ENCODE measurements at places on chromosomes 5 and 9.

DNA sequence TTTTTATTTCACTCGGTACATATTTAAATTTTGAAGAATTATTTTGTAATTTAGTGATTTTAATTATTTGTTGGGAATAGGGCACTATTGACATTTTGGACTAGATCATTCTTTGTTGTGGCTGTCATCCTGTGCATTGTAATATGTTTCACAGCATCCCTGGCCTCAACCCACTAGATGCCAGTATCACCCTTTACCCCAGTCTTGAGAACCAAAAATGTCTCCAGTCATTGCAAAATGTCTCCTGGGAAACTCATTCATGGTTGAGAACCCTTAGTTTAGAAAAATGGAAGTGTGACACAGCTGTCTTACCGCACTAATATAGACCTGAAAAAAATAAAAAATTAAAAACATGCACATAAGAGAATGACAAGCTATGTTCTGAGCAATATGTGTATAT lies 88.4 kb upstream of the CCDC152 start:
- no peak for DNase-seq

GRCh38 chr5:167899490-167900070 lies 391.9 kb upstream of the WWC1 start:
- no peak for DNase-seq

DNA sequence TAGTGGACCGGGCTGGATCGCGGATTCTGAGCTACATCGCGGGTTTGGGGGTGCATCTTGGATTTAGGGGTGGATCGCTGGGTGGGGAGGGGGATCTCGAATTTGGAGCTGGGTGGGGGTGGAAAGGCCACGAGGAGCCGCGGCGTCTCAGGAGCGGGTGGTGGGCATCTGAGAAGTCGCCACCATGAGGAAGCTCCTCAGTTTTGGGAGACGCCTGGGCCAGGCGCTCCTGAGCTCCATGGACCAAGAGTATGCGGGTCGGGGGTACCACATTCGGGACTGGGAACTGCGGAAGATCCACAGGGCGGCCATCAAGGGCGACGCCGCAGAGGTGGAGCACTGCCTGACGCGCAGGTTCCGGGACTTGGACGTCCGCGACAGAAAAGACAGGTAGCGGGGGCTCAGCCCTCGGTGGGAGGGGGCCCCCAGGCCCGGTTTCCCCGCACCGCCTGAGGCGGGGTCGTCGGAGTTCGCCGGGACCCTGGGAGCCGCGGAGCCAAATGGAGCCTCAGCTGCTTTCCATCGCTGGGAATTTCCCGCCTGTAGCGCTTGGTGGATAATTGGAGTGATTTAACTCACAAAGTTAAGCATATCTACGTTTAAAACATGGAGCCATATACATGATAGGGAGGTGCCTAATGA lies 376 bp downstream of the ANKRD18B start:
- DNase-seq, result no peak

- no peak for DNase-seq
Observed at GRCh38 chr9:127233550-127233949, 31.0 kb upstream of the GARNL3 start.

DNA sequence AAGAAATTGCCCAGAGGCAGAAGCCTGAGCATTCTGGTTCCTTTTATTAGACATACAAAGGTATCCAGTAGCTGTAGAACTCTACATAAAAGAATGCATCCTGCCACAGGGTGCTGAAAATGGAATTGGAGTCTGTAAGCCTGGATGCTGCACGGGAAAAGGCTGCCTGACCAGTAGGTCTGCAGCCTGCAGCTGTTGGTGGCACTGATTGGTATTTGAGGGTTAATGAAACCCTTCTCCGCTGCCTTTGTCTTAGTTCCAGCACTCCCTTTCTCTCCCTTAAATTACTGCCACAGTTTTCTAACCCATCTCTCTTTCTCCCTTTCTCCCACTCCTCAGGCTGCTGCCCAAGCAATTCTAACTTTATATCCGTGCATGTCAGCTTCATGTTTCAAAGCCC lies 64.7 kb downstream of the BRINP1 start:
- DNase-seq, result no peak

DNA sequence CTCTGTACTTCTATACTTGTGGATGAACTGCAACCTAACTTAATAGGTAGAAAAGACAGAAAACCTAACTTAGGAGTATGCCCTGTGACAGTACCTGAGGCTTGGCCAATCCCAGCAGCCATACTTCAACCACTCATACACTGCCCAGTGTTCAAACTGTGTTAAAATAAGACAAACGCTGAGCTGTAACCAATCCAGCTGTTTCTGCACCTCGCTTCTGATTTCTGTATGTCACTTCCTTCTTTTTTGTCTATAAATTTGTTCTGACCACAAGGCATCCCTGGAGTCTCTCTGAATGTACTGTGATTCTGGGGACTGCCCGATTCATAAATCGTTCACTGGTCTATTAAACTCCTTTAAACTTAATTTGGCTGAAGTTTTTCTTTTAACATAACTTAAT lies 41.4 kb downstream of the AUH start:
- no peak for DNase-seq

DNA sequence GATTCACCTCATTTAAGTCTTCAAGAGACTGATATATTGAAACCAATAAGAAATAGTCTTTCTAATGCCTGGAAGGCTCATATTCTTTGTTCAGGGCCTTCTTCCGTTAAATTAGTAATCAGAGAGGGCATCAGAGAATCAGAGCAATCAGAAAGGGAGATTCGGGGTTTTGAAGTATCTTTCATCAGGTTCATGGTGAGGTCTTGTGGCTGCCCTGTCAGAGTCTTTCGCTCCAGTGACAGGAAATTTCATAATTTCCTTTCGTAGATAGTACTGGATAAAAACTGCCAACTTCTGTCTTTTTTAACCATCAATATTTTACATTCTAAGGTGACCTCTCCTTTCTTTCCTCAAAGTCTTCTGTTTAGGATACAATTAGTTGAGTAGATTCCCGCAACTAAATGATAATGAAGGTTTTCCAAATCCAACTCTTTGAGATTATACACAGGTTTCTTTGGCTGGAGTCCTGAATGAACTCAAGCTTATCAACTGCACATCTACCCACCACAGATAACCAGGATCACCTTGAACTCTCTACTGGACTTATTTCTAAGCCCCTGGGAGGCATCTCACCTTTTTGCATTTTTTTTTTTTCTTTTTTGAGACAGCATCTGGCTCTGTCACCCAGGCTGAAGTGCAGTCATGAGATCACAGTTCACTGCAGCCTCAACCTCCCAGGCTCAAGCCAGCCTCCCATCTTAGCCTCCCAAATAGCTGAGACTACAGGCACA lies 5.5 kb downstream of the IL31RA start:
- DNase-seq, result no peak

- DNase-seq, result peak; percentile 90
Observed at GRCh38 chr5:140240987-140241706, 61.8 kb downstream of the PFDN1 start.

DNA sequence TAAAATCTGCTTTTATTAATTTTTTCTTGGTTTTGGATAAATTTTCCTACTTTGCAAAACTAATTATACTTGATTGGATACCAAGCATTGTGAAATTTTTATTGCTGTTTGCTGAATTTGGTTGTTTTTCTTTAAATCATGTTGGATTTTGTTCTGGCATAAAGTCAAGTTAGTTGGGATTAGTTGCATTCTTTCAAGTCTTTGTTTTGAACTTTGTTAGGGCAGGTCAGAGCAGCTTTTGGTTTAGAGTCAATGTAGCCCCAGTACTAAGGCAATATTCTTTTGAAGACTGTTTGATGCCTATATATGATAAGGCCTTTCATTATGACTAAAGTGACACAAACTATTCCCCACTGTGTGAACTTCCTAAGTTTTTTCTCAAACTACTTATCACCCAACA lies 531.1 kb downstream of the RASEF start:
- no peak for DNase-seq

DNA sequence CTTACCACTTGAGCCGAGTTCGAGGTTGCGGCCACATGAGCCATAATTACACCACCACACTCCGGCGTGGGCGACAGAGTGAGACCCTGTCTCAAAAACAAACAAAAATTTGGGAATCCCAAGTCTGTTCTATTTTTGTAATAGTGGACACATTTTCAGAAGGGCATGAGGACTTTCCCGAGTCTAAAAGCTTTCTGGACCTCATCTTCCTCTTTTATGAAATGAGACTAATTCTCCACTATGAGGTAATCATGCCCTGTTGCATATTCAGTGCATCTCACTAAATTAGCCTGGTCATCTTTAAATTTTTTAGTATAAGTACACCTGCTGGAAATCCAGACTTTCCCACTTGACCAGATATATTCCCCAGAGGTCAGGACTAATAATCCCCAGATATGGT lies 55.7 kb downstream of the GGTA1 start:
- no peak for DNase-seq

GRCh38 chr5:112878760-112879159 lies 17.7 kb downstream of the SRP19 start:
- no peak for DNase-seq

DNA sequence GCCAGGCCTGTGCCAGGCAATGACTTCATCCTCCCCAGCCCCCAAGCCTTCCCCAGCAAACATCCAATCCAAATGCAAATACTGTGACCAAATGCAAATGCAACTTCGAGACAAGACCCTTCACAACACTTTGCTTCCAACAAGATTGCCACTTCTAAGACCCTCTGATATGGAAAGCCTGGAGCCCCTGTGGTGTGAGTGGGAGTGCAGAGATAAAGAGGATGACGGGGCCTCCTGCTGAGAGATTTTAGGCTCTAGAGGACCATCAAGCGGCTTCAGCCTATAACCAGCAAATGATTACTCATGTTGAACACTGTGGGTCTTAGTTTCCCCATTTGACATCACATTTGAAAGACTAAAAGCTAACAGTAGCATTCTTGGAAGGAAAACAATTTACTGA lies 46.6 kb upstream of the GABRP start:
- DNase-seq, result no peak

- DNase-seq, result no peak
Observed at GRCh38 chr9:81604306-81605169, 84.8 kb downstream of the TLE1 start.

DNA sequence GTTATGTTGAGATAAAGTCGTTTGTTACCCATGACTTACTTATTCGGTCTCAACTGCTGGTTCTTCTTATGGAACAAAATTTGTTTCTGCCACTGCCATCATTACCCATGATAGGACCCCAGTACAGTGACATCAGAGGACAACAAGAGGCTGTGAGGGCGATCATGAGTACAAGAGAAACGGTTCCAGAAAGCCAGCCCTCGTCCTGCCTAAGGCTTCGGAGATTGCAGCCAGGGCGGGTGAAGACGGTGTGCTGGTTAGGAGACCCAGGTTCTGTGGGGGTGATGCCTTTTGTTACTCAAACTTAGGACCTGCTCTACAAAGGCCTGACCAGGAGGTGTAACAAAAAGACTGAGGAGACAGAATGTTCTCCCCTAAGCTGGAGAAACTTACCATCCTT lies 10.9 kb downstream of the FYB1 start:
- DNase-seq, result no peak

- DNase-seq, result no peak
Observed at GRCh38 chr5:5266297-5266696, 126.2 kb downstream of the ADAMTS16 start.

DNA sequence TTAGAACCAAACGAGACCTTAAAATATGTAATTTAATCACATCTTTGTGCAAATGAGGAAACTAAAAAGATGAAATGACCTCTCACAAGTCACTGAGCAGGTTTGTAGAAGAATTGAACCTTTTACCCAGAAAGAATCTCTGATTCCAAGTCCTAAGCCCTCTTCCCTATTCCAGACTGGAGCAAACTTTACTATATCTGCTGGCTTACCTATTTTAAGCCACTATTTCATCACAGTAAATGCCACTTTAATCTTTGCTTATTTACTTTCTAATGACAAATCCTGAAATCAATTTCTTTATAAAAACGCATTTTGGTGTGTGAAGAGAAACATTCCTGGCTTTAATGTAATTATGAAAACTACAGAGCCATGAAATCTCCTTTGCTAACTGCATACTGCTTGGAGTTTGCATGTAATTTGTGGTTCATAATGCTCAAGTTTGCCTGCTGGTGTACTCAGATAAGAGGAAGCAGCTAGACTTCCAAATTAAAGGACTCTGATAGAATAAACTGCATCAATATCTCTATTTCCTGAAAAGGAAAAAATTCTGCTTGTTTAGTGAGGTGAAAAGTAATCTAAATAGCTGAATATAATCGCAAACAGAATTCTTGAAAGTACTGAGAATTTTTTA lies 121.2 kb downstream of the RAB3C start:
- DNase-seq, result no peak

GRCh38 chr9:115770521-115770920 lies 383.1 kb upstream of the PAPPA start:
- DNase-seq, result no peak

DNA sequence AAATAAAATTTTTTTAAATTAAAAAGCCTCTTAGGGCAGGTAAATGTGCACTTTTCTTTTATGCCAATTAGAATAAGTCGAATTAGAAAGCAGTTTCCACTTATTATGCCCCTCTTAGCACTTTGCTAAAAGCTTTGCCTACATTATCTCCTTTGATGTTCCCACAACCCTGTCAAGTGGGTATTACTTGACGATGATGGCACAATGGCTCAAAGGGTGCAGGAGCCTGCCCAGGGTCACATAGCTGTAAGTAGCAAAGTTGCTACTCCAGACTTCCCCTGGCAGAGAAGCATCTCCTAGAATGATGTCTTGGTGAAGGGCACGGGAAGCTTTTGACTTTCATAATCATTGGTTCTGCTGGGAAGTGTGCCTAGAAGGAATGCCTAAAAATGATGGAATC lies 18.4 kb upstream of the IQGAP2 start:
- no peak for DNase-seq

GRCh38 chr5:88833371-88834130 lies 49.4 kb downstream of the MEF2C start:
- DNase-seq, result peak; percentile 85

GRCh38 chr5:140547508-140548299 lies at the start of gene EIF4EBP3:
Gene EIF4EBP3, plus strand, starts transcription at chr5:140547662. Its CDS starts 76 bp downstream, at chr5:140547738.
- DNase-seq, result peak; percentile 98

DNA sequence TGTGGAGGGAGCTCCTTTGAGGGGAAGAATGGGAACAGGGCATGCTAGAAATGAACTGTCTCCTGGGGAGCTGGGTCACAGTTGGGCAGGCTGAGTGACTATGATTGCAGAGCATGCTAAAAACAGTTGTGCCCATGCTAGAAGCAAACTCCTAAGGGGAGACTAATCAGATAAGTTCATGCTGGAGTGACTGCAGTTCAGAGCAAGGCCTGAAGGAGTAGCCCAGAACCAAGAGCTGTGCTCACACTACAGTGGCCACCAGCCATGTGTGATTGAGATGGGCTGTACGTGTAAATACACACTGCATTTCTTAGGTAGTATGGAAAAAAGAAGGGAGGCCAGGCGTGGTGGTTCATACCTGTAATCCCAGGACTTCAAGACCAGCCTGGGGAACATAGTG lies 10.3 kb upstream of the AK1 start:
- DNase-seq, result no peak

DNA sequence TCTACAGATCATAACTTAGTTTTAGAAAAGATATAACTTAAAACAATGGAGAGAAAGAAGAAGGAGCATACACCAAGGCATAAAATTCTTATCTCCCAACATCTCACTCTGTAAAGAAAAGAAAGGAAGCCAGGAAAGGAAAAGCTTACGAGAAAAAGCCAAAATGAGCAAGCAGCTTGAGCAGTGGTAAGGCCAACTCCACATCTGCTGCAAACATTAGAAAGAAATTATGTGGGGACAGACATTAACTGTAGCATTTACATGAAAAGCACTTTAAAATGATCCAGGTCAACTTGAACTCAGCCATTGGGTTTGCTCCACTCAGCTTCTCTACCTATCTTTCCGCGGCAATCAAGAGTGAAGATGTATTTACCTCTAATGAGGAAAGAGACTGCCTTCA lies 176.9 kb downstream of the BNC2 start:
- no peak for DNase-seq
